Activated T-helper 1 cell treated with anti-CD3 and anti-CD28 coated beads, Interleukin-12 subunit alpha, Interleukin-12 subunit beta, Interleukin-2, Interleukin-4 antibody, amounts not matched to agents 30 ng/mL and 10 ng/mL and 1 ng/mL, durations not matched to agents 14 hours and 24 hours and 36 hours (primary cell): ENCODE measurements at places on chromosomes 7 and 10. TPM values are rescaled to one million over a fixed set of nuclear protein-coding genes. Genes with fewer than 3 reads are reported as not detected.

Gene CTNNA3
- not detected in 2 replicates for total RNA-seq

Gene DRGX
- not detected in 2 replicates for total RNA-seq

Gene ATP6V0A4
- not detected in 2 replicates for total RNA-seq

Gene HTRA1
- total RNA-seq, result not detected in 2 replicates

Gene GPR22
- not detected in 2 replicates for total RNA-seq

- DNase-seq, result no peak
These were observed 10.8 kb downstream of the AGK start for GRCh38 chr7:141562036-141562435.

- no peak for DNase-seq
These were observed 191.7 kb downstream of the TCERG1L start for GRCh38 chr10:131119626-131120355.

- no peak for DNase-seq
These were observed 178.2 kb downstream of the CCDC3 start for GRCh38 chr10:12823328-12823727.

GRCh38 chr10:24792638-24793037, 69.0 kb upstream of the ARHGAP21 start:
- DNase-seq, result no peak
